Vagina (tissue), 2 donors: ENCODE measurements at places on chromosomes 2 and 18.

DNA sequence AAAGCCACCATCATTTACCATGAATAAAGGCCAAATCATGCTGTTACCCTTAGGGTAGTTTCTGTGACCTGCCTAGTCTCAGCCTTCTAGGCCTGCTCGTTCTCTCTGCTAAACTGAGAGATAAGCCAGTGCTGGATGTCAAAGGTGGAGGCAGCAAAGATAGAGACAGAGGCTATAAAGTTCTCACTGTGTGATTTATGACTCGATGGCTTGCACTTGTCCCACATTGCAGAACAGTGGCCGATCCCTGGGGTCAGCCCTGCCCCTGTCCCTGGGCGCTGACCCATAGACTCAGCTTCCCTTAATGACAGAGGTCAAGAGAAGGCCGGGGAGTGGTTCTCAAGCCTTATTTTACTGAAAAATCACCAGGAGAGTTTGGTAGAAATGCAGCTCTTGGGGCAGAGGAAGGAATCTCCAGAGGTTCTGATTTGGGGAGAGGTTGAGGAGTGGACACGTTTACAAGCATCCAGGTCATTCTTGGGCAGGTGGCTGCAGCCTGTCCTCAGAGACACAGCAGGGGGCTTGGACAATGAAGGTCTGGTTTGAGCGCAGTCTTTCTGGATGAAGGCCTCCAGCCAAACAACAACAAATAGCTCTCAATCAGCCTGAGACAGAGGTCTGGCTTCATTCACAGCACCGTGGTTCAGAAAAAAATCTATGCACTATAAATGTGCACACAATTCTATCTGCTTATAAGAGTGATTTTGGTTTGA is 143.5 kb downstream of the ACKR3 start:
- H3K4me3 ChIP-seq: no peak overlapping the region
- H3K27ac ChIP-seq: peak overlapping the region; percentile 18
- H3K4me1 ChIP-seq: peaks cover 20% of the 10 kb centered on the region
- DNase-seq: no peak
- no peaks in the 10 kb centered on the region for H3K36me3 ChIP-seq

DNA sequence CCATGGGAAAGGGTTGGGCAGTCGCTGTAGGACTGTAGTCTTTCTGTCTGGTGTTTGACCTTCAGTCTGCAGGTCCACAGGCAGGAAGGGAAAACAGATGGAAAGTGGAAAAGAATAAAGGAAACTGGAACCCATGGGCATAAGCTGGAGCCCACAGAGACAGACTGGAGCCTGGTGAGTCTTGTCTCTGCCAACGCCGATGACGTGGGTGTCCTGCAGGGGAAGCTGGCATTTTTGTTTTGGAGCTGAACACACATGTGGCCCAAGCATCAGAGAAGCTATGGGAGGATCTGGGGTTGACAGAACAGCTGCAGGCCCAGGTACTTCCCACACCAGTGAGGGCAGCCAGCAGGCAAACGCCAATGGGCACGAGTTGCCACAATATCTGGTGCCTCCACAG is 28.2 kb upstream of the SOCS6 start:
- H3K27ac ChIP-seq: no peak overlapping the region
- no peak overlapping the region for H3K4me3 ChIP-seq
- DNase-seq: no peak
- no peaks in the 10 kb centered on the region for H3K27me3 ChIP-seq
- no peaks in the 10 kb centered on the region for H3K36me3 ChIP-seq

DNA sequence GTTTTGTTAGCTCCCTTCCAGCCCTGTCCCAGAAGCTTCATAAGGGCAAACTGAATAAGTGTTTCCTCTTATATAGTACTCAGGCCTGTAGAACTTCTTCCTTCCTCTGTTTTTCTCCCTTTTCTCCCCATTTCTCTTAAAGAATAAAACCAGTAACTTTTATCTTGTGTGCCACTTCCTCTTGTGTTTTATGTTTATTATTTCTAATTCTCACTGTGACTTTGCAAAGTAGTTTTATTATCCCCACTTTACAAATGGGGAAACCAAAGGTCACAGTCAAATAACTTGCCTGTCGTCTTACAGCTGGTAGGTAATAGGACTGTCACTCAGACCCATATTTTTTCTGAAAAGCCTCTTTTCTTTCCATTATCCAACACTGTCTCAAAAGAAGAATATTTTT is 42.4 kb downstream of the RBBP8 start:
- DNase-seq: no peak
- H3K4me3 ChIP-seq: no peak overlapping the region
- no peaks in the 10 kb centered on the region for H3K27me3 ChIP-seq
- H3K27ac ChIP-seq: no peak overlapping the region
- no peaks in the 10 kb centered on the region for H3K36me3 ChIP-seq

DNA sequence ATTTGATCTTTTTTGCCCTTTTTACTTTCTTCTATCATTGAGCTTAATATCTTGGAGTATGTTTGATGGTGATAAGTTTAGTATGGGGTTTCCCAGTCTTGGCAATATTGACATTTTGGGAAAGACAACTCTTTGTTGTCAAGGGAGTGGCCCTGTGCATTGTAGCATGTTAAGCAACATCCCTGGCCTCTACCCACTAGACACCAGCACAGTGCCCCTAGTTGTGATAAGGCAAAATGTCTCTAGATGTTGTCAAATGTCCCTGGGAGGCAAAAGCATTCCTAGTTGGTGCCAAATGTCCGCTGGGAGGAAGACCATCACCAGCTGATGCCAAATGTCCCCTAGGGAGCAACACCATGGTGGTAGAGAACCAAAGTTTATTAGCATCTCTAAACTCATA is 28.2 kb downstream of the GULP1 start:
- H3K36me3 ChIP-seq: no peaks in the 10 kb centered on the region
- no peak for DNase-seq
- no peak overlapping the region for H3K4me3 ChIP-seq
- no peaks in the 10 kb centered on the region for H3K27me3 ChIP-seq

GRCh38 chr2:15748736-15749323 is 157.2 kb downstream of the DDX1 start:
- no peak overlapping the region for H3K4me3 ChIP-seq
- no peak for DNase-seq
- H3K4me1 ChIP-seq: no peaks in the 10 kb centered on the region
- no peaks in the 10 kb centered on the region for H3K27me3 ChIP-seq

GRCh38 chr18:48310999-48311398 is 98.2 kb downstream of the ZBTB7C start:
- H3K27ac ChIP-seq: no peak overlapping the region
- peaks cover 8% of the 10 kb centered on the region for H3K4me1 ChIP-seq
- H3K36me3 ChIP-seq: no peaks in the 10 kb centered on the region
- H3K27me3 ChIP-seq: no peaks in the 10 kb centered on the region

DNA sequence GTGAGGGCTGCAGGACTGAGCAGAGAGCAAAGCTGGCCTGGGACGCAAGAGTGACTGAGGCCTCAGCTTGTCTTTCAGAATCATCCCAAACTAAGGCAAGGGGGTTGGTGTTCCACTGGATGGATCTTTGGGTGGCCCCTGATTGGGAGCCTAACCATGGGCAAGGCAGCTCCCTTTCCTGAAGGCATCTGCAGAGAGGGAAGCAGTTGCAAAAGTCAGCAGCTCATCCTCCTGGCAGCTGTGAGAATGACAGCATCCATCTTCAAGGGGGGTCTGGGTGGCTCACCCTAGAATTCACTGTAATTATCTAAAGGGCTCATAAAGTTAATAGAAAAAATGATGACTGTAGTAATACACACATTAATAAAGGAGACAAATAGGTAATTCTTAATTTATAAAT is 46.5 kb upstream of the RAB31 start:
- H3K36me3 ChIP-seq: no peaks in the 10 kb centered on the region
- H3K4me1 ChIP-seq: no peaks in the 10 kb centered on the region
- H3K27me3 ChIP-seq: no peaks in the 10 kb centered on the region
- no peak overlapping the region for H3K27ac ChIP-seq

DNA sequence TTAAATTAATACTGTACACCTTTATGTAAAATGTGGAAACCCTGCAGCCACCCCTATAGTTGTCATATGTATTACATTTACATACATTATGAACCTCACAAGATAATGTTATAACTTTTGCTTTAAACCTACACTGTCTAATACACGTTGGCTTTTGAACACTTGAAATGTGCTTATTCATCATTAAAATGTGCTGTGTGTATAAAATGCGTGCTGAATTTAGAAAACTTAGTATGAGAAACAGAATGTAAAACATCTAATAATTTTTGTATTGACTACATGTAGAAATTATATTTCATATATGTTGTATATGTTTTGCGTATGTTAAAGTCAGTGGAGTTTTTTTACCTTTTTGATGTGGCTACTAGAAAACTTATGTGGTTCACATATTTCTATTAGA is 68.8 kb downstream of the MAPRE2 start:
- H3K27ac ChIP-seq: no peak overlapping the region
- DNase-seq: no peak
- H3K4me3 ChIP-seq: no peak overlapping the region
- H3K27me3 ChIP-seq: no peaks in the 10 kb centered on the region

GRCh38 chr2:235567842-235568241 is 74.0 kb downstream of the AGAP1 start:
- H3K36me3 ChIP-seq: no peaks in the 10 kb centered on the region
- H3K4me1 ChIP-seq: peaks cover 26% of the 10 kb centered on the region
- H3K27me3 ChIP-seq: no peaks in the 10 kb centered on the region
- H3K4me3 ChIP-seq: no peak overlapping the region
- no peak overlapping the region for H3K27ac ChIP-seq

- no peak overlapping the region for H3K4me3 ChIP-seq
- no peaks in the 10 kb centered on the region for H3K4me1 ChIP-seq
- no peaks in the 10 kb centered on the region for H3K36me3 ChIP-seq
- DNase-seq: no peak
- no peak overlapping the region for H3K27ac ChIP-seq
- H3K27me3 ChIP-seq: no peaks in the 10 kb centered on the region
Observed at GRCh38 chr2:69125816-69126215, 112.8 kb downstream of the ANTXR1 start.
